ENCODE measurements at places on chromosomes 11 and 22. TPM values are rescaled to one million over a fixed set of nuclear protein-coding genes. Genes with fewer than 3 reads are reported as not detected.

Gene MUC5AC
- total RNA-seq: not detected

GRCh38 chr11:117094776-117095175 lies 3.5 kb downstream of the SIK3 start:
- no peak for DNase-seq

- no peak for DNase-seq
Measured at GRCh38 chr11:45409587-45409986, 123.4 kb upstream of the SYT13 start.

GRCh38 chr11:75836417-75836816 lies 21.4 kb downstream of the UVRAG start:
- DNase-seq: no peak

Data from HT1080 (cell line).